ENCODE measurements at places on chromosomes 1 and 21.

DNA sequence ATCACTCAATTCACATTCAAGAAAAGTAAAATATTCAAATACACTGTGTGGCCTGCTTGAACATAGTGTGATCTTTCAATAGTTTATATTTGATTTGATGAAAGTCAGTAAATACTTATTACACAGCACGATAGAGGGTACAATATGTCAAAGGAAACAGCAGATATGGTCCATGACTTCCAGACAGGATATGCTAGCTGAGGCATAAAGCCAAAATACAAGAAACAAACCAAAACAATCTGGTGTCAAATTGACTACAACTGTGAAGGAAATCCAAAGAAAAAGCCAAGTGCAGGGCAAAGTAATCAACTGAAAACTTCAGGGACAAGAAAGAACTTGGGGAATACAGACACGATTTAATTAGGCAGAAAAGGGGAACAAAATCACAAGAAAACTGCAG, 19.3 kb downstream of the RRAGC start:
- no peak for DNase-seq

GRCh38 chr21:39597595-39597994, 15.1 kb upstream of the B3GALT5 start:
- DNase-seq: no peak

GRCh38 chr1:226217273-226217672, 6.2 kb upstream of the MIXL1 start:
- no peak for DNase-seq

- DNase-seq: no peak
These were observed 46.4 kb downstream of the ELF3 start for GRCh38 chr1:202056644-202057334.

DNA sequence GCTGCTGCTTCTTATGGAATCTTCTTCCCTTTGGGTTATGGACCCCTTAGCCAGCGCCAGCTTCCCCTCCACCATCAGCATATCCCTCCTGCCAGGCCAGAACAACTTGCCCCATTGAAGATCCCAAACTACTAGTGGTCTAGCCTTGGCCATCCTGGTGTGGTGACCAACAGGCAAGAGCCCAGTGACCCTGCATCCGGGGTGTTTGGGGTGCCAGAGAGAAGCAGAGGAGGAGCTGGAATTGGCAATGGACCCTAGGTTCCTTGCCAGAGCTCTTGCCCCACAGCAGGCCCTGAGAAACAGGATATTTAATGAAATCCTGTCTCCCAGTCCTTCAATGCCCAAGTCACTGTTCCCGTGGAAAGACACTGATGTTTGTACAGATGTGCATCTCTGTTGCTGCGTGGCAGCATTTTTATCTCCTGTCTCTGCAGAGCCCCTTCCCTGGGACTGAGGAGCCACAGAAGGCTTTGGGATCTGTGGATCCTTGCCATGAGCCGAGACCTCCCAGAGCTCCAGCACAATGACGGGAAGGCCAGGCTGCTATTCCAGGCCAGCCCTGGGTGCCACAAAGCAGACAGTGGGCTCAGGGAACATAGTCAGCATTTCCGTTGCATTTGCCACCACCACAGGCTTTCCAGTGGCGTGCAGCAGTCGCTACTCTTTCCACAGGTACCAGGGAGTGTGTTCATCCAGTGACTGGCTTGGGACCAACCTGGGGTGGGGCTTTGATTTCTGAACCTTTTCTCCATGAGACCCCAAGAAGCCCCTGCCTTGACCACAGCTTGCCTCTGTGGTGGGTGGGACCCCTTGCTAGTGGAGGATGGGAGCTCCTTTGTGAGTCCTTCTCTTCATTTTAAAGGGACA, 21.6 kb downstream of the NAV1 start:
- no peak for DNase-seq

- DNase-seq: no peak
These were observed 66.6 kb downstream of the CD34 start for GRCh38 chr1:207844371-207844770.

- no peak for DNase-seq
These were observed 1678.1 kb downstream of the KCNT2 start for GRCh38 chr1:194930132-194930531.

DNA sequence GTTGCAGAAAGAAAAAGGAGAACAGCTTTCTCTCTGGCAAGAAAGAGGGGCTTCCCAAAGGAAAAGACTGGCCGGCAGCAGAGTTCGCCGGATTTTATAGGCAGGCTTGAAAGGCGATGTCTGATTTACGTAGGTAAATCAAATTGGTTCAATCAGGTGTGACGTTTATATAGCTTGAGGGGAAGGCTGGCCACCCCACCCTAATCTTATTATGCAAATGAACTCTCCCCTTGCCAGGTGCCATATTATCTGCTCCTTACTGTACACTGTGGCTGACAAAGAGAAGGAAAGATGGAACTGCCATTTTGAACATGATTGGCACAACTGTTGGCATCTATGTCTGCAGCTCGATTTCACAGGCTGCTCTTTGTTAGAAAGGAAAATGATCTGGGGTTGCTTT, 16.8 kb upstream of the INTS3 start:
- no peak for DNase-seq

DNA sequence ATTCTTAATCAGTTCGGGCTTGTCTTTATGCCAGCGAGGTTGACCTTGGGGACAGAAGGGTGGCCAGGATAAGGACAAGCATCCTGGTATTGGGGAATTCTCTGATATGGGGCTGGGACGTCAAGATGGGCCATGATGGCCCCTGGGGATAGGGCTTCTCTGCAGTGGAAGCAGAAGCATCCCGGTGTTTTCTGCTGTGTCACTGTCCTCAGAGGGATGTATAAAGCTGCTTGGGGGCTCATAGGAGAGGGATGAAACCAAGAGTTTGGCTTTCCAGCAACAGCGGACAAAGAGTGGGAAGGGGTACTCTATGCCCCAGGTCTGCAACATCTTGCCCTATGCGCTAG, 1.4 kb upstream of the ATP1B1 start:
- no peak for DNase-seq

GRCh38 chr1:193884848-193885558, 698.6 kb upstream of the B3GALT2 start:
- no peak for DNase-seq

GRCh38 chr21:41032541-41032940, 135.4 kb upstream of the BACE2 start:
- DNase-seq: no peak

GRCh38 chr1:36729716-36730510, 247.2 kb upstream of the CSF3R start:
- DNase-seq: no peak

GRCh38 chr1:33641104-33641830, 168.8 kb downstream of the ZSCAN20 start:
- no peak for DNase-seq

DNA sequence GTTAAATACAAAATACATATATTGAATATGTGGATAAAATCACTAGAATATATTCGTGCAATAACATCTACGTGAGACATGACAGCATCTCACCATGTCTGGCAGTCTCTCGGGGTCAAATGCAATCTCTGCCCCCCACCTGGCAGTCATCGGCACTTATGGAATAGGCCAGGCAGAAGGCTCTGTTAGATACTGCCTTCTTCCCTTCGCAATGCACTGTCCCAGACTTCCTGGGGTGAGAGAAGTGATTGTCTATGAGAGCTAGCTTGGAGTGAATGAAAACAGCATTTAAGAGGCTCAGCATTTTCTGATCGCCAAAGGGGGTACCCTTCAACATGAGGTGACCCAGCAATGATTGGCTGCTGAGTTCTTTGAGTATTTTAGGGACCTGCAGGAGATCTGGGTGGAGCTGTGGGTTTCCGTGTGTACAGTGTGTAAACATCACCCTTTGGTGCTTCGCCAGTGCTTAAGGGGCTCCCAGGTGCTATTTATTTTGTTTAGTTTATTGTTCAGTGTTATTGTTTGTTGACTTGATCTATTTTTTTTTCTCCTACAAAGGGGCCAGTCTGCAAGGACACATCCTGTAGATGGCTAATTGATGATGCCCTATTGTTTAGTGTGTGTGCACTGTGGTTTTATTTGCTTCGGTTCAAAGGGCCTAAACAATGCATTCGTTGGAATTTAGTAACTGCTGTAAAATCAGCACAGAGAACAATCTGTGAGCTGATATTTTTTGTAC, 10.2 kb downstream of the ERG start:
- DNase-seq: no peak

DNA sequence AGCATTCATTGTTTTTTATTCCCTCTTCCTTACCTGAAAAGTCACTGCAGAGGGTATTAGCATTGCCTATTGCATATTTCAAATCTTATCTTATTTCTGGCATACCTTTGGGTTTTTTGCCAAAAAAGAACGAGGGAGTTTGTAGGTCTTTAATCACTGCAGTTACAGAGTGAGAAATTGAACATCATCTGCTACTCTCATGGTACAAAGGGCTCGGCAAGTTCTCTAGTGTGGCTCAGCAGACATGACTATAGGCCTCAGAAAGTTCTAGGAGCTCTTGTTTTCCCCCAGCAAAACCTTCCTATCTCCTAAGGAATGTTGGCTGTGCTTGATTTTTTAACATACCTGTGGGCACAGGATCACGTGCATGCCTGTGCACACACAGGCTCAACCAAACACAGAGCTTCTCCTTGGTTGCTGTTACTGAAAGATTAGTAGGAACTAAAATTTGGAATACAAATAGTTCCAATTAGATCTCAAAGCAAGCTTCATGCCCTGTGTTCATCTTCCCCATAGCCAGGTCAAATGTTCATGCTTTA, 69.7 kb downstream of the CCDC185 start:
- DNase-seq: no peak

DNA sequence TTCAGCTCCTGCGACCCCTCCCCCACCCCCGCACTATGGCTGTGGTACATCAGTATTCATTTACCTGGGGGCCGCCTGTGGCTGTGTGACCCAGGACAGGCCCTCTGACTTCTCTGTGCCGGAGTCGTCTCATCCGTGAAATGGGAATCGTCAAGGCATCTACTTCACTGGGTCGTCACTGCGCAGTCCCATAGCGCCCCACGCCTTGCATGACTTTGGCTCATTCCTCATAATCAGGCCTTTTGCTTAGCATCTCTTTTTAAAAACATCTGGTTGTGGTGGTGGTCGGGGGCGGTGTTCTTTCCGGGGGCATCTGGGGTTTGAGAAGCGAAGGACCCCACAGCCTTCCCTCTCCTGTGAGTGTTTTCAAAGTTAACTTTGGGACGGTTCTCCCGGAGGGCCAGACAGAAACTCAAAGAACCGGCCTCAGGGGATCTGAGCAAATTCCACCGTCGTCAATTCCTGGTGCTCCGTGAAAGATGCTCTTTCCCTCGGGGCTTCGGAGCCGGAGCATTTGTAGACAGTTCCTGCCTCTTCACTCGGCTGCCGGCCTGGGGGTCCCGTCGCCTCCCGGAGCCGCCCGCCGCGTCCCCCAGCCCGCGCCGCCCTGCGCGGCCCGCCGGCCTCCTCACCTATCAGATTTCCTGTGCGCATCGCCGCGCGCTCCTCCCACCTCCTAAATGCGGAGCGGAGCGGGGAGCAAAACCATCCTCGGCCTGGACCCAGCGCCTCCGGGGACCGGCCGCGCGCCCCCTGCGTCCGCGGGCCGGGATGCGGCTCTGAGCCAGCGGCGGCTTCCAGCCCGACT, at the start of gene B3GALT5:
B3GALT5 (plus strand) TSS at position 708 of the 808 bp plus-strand sequence. CDS start 47,620 bp downstream, outside the sequence.
- DNase-seq: no peak

DNA sequence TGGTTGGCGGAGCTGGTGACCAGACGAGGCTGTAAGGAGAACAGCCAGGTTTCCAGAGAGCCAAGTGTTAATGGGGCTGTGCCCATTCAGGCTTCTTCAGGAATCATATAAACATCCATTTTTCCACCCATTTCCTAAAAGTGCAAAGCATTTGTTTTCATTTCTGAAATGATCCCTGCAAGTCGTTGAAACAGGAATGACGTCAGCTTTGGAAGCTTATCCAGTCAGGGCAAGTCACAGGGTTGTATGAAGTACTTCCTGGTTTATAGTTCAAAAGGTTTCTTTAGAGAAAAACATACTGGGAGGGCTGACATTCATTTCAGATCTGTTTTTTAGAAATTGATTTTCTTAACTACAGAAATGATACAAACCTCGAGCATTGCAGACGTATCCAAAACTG, 29.2 kb downstream of the IGSF5 start:
- no peak for DNase-seq

DNA sequence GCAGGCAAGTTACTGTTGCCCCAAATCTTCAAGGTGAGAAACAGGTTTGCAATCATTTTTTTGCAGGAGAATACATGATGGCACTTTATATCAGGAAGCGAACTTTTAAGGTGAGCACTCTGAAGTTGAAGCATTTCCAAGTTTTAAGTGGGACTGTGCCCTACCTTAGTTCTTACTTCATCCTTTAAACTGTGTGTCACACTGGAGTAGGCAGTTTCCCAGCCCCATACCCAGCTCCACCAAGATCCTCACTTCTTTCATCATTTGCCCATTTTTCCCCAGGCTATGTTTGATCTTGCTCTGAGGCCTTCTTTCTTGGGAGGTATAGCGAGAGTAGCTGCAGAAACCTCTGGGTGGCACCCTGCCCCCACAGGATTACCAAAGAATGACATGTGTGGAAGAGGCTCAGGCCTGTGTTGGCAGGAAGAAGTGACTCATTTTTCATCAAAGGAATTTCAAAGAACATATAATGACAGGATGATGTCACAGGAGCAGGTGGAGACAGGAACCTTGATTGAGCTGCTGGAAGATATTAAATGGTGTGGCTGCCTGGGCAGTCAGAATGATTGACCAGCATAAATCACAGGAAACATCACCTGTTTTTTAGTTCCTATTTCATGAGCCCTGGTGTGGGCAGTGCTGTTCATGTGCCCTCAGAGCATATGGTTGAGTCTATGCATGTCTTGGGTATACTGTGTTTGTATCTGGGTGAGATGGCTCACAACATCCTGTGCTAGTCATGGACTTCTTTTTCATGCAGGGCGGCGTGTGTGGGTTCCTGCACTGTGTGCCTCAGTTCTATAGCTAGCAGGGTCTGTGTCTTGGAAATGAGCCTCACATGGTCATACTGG, 20.8 kb upstream of the MACF1 start:
- no peak for DNase-seq

GRCh38 chr1:163472651-163473248, 151.0 kb downstream of the NUF2 start:
- no peak for DNase-seq

GRCh38 chr1:180425952-180426351, 76.4 kb downstream of the ACBD6 start:
- DNase-seq: no peak

DNA sequence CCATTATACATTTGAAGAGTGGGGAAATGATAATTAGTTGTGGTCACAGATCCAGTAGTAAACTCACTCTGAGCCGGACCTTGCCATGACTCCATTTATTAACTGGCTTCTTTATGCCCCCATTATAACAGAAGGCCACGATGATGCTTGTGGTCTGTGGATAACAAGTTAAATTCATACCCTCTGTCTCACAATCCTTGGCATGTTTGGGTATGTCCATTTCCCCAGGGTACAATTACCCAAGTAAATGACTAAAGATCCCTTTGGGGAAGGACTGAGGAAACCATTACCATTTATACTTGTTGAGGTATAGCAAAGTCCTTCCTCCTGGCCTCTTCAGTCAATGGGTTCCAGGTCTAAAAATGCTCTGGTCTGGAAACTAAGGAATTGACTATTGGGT, 7.3 kb upstream of the USP1 start:
- DNase-seq: no peak

DNA sequence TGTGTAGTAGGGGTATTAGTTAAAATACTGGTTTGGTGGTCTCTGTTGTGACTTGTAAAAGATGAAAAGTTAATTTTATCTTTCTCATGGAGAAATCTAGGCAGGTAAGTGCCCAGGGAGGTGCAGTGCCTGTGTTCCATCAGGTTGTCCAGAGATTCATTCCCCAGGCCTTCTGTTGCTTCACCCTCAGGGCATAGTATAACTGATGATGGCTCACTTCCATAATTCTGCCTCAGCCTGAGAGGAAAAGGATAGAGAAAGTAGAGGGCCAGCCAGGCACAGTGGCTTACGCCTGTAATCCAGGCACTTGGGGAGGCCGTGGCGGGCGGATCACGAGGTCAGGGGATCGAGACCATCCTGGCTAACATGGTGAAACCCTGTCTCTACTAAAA, 153.9 kb downstream of the FMN2 start:
- no peak for DNase-seq

Data from substantia nigra (tissue), 51 donors.